ENCODE measurements at places on chromosomes 1 and 21.

DNA sequence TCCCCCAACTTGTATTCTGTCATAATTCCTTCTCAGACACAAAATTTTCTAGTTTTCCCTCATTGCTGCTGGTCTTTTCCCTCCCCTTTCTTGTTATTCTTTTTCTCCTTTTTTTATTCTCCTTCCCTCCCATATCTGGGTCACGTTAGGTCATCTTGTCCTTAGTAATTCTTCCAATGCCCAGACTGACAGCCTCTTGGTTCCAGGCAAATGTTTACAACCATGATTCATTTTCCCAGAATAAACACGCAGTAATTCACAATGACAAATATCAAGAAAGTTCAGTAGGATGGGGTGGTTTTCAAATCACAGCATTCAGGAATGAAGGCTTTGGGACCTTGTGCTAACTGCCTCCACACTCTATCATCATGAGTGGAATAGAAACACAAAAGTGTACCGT is 25.2 kb downstream of the NHLH2 start:
- ATAC-seq = no peak

DNA sequence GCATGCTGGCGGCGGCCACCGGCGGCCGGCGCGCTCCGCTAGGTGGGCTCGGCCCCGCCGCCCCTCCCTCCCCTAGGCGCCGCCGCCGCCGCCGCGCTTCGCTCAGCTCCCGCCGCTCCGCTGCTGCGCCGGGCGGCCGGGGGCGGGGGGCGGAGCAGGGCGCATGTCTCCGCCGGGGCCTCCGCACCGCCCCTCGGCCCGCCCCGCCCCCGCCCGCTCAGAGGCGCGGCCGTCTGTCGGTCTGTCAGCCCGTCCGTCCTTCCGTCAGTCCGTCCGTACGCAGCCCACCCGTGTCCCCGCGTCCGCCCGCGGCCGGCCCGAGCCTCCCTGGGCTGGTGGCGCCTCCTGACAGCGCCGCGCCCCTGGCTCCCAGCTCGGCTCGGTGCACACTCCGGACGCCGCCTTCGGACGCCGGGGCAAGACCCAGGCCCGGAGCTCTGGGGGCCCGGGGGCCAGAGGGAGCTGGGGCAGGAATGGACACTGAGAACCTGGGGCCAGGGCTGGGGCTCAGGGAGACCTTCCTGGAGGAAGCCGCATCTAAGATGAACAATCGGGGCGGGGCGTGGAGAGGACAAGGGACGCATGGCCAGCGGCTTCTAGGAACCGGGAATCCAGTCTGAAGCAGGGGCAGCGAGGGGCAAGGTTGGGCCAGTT is at the start of gene GPR153:
Gene GPR153, minus strand, starts transcription at position 138 of the 654 bp plus-strand sequence. CDS start 6,193 bp downstream, outside the sequence.
- ATAC-seq = peak; percentile 74

DNA sequence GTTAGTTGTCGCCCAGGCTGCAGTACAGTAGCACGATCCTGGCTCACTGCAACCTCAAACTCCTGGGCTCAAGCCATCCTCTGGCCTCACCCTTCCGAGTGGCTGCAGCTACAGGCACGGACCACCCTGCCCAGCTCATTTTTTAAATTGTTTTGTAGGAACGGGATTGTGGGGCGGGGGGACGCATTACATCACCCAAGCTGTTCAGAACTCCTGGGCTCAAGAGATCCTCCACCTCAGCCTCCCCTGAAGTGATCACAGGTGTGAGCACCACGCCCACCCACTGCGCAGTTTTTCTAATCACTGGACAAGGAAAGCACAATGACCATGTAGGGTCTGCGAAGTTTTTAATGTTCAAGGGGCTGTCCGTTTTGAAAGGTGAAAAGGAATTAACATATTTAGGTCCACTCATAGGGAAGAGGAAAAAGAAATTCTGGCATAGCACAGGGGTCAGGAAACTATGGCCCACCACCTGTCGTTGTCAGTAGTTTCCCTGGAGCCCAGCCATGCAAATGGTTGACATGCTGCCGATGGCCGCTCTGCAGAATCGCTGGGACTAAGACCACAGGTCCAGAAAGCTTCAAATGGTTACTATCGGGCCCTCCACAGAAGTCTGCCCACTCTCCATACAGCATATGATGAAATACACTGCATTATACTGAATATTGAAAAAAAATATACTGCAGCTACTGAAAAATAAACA is 26.0 kb downstream of the SETD4 start:
- ATAC-seq = no peak

DNA sequence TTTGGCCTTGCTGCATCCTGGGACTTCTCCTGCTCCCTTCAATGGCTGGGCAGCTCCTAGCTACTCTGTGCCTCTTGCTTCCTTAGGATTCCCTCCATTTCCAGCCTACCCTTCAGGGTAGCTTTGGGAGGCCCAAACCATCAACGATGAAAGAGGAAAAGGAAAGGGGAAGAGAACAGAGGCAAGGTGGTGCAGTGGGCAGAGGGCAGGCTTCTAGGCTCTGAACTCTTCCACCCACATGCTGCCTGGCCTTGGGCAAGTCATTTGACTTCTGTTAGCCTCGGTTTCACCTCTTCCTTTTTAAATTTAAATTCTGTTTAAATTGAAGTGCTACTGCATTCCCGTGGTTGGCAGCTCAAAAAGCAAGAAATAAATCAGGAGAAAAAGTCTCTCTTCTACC is 5.7 kb upstream of the PPM1J start:
- ATAC-seq = no peak

DNA sequence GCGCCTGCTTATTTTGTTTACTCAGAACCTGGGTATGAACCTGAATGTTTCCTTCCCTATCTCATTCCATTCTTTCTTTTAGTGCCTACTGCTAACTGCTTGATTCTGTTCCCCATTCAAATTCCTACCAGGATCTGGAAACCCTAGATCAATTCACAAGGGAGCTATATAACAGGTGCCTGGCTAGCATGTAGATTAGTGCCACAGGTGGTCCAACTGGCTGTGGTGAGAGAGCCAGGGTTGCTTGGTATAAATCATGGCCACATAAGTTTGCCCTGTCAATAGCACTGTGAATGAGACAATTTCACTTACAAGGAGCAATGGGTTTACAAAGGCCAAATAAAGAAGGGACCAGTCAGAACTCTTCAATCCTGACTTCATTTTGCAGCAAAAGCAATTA is 6.6 kb upstream of the PRPF38B start:
- no peak for ATAC-seq

DNA sequence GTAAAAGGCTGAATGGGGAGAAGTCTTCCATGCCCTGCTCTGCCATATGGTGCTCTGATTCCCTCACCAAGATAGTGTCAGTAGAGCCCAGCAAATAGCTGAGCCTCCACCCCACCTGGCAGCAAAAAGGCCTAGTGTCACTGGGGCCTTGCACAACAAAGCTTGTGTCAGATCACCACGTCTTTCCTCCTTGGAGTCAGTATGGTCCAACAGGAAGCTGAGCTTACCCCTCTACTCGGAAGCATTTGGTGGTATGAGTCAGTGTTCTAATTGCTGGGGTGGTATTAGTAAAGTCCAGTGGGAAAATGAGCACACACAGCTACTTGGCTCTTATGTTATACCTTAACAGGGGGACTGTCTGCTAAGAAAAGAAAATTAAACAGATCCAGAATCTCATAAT is 18.7 kb upstream of the RRP15 start:
- ATAC-seq = no peak

- ATAC-seq = no peak
Measured at GRCh38 chr1:221430152-221430960, 311.5 kb downstream of the DUSP10 start.

DNA sequence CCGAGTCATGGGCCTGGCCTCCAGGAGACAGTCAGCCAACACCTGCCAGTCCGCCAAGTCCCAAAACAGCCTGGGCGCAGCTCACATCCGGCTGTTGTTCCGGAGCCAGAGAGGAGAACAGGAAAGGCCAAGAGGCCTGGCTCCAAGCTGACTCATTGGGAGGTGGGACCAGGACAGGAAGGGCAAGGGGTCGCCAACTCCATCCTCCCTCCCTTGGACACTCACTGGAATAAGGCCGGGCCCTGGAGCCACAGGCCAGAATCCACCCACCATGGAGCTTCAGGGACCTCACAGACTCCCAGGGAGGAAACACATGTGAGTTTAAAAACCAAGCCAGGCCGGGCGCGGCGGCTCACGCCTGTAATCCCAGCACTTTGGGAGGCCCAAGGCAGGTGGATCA is 25.1 kb upstream of the CLIC4 start:
- no peak for ATAC-seq

DNA sequence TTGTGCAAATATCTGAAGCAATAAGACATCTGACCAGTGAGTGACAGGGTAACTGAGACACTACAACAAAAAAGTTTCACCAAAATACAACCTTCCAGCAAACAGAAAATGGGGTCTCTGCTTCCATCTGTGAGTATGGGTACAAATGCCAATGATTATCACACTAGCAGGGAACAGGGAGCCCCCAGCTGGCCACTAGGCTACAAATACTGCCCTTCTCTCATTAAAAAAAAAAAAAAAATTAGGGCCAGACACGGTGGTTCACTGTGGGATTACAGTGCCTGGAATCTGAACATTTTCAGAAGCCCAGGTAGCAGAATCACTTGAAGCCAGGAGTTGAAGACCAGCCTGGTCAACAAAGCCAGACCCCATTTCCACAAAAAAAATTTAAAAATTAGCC is 48.4 kb upstream of the EDARADD start:
- no peak for ATAC-seq

DNA sequence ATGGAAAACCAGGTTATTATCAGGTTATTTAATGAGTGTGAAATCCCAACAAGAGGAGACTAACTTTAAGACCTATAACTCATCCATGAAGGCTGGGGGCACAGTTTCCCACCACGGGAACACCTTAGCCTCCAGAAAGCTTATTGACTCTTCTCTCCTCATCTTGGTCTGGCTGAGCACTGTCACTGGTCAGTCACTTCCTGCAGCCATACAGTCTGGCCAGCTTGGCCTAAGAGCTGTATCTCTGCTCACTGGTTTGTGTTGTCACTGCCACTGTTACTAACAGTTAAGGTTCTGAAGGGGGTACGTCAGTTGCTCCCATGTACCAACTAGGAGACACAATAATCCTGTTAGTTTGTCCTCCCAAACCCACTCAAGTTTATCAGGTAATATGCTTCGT is 16.7 kb upstream of the DDAH1 start:
- no peak for ATAC-seq

DNA sequence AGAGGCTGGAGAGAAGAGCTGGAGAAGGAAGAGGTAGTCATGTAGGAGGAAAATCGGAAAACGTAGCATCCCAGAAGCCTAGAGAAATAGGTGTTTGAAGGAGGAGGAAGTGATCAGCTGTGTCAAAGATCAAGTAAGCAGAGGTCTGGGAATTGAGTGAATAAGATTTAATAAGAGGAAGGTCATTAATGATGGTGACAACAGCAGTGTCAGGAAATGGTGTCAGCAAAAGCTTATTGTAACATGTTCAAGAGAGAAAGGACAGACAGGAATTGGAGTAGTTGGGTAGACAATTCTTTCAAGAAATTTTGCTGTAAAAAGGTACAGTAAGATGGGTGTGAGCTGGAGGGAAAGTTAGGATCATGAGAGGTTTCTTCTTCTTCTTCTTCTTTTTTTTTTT is 41.6 kb upstream of the SLC6A9 start:
- ATAC-seq = no peak

GRCh38 chr1:240709676-240710075 is 97.7 kb upstream of the GREM2 start:
- no peak for ATAC-seq

GRCh38 chr21:14737922-14738321 is 191.8 kb upstream of the SAMSN1 start:
- no peak for ATAC-seq

- no peak for ATAC-seq
Measured at GRCh38 chr1:192098001-192098400, 60.3 kb upstream of the RGS18 start.

DNA sequence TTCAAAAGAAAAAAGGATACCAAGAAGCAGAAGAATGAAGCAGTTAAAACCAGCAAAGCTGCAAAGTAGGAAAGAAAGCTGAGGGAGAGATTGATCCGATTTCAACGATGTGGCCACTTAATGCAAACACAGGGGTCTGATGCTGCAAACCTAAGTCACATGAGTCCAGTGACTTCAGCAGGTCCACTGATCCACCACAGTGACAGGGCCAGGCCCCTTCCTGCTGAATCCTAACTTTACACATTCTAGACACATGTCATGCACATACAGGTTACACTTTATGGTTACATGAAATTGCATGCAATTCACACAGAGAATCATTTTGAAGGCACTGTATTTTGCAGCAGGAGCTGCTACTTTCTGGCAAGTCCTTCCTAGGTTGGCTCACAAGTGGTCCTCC is 59.0 kb upstream of the LBR start:
- no peak for ATAC-seq

DNA sequence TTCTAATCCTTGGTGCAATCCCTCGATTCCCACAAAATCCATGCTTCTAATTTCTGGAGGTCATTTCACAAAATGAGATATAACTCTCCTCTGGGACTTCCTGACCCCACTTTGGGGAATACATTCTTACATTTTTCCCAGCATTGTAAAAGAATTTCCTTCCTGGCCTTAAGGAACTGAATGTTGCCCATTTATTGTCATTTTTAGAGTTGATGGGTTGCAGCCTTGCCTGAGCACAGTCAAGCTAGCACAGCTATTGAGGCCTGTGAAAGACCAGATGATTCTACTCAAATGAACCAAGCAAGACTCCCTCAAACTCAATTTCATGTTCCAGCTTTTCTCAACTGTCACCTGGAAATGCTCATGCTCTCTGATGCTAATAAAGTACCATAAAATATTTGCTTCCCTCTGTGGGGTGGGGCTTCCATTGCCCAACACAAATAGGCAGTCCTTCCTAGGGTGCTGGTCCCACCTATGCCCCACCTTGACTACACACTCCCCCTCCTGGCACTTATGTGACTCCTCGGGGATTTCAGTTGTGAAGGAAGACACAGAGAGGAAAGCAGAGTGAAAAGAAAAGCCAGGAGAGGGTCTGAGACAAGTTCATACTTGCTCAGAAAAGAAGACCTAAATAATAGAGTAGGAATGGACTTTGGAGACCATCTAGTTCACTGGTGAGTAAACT is 24.0 kb upstream of the CDC7 start:
- ATAC-seq = no peak

All from activated CD4-positive, CD25-positive, alpha-beta regulatory T cell treated with anti-CD3 and anti-CD28 coated beads, Interleukin-2, amount 50 U/mL, for 24 hours (primary cell).